Brain microvascular endothelial cell (primary cell): ENCODE measurements at places on chromosomes 1 and 21.

DNA sequence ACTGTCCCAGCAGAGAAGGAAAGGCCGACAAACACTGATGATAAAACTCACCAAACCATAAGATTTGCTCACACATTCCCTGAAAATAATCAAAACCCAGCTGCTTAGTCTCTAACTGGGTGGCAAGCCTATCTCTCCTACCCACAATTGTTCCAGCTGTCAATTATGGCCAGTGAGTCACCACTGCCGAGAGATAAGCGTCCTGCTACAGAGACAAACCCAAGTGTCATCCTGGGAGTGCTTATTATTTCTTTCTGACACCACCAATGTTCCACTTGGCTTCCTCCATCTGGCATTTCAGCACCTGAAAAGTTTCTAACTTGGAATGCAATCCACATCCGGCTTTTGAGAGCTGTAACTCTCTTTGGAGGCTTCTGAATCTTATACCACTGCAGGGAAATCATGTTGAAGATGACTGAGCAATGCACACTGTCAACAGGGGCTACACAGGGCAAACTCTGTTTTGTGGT, 51.5 kb upstream of the VAV3 start:
- DNase-seq = peak; percentile 87

DNA sequence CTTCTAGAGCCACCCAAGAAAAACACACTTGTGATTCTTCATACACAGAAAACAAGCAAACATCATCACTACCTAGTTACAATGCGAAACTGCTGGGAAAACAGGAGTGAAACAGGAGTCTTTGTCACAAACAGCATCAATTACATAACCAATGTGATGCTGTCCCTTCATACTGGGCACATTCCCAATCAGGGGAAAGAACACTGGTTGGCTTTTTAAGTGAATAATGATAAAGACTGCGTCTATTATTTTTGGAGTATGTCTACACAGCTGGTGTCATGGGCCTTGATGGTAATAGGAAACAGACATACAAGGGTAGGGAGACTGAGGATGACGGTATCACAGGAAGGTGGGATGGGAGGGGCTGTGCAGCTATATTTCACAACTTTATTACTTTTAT, 43.3 kb downstream of the SIPA1L2 start:
- DNase-seq = no peak

DNA sequence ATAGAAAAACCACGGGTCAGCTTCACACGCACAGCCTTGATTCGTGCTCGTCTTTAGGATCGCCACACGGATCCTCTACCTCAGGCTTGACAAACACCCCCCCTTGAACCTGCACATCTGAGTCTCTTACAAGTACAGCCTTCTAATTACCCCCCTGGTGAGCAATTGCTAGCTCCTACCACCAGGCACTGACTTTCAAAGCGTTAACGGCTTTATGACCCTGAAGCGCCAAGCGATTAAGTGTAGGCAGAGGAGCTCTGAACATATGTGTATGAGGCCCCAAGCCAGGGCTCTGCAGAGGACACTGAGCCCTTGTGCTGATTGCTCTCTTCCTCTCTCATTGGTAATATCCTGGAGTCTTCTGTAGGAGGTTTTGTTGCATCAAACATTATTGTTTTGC, 55.7 kb upstream of the EPHA8 start:
- DNase-seq = no peak

- no peak for DNase-seq
Observed at GRCh38 chr1:153348511-153349362, at the start of gene PGLYRP4. Gene PGLYRP4, minus strand, starts transcription at chr1:153348841. Its CDS starts 909 bp downstream, at chr1:153347932.

DNA sequence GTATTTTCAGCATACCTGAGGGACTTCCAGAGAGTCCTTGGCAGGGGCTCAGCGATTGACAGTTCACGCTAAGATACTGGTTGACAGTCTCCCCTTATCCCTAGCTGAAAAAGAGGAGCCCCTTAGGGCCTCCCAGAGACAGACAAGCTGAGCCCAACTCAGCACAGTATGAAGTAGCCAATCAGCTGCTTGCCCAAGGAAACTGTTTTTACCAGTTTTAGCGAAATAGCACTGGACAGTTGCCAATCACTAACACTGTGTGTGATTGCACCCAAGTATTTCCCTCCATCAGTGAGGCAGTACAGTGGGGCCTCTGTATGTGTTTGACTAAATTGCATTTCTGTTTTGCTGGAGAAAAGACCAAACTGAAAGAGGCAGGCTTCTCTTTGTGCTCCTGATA, 27.0 kb downstream of the KHDRBS1 start:
- DNase-seq = no peak

GRCh38 chr1:239835946-239836440, 255.7 kb upstream of the FMN2 start:
- no peak for DNase-seq

- no peak for DNase-seq
Observed at GRCh38 chr1:78255846-78256245, 210.1 kb downstream of the GIPC2 start.

DNA sequence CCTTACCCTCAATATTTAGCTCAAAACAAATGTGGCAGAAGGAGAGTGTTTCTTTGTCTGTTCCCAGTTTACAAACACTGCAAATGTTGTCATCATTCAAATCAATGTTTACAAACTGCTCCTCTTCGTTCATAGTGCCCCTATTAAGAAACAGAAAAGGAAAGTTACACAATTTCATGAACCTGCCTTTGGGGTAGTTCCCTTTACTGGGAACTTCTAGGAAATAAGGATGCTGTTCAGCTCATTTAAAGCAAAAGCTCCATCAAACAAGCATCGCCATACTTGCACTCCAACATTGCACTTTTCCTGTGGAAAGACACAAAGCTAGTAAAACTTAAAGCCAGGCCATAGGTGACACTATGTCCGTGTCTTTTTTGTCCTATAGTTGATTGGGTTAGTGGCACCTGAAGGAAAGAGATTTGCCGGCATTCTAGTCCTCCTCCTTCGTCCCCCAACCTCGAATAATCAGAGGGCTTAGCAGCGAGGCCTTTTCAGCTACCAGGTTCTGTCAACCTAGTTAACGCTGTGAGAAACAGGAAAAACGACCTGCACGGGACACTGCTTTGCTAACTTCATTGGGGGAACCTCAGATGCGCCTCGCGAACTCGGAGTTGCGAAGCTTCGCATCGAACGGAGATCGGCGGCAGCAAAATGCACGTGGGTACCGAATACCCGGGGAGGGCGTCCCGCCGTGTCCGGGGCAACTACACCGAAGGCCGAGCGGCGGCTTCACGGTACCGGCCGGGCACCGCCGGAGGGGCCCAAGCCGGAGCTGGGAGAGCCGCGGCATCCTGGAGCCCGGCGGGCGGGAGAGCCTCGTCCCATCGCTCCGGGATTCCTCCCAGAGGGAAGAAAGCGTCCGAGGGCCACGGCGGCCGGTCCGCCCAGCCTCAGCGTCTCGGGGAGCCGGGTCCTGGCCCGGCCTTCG, 706 bp downstream of the C21orf91 start:
- peak; percentile 24 for DNase-seq

DNA sequence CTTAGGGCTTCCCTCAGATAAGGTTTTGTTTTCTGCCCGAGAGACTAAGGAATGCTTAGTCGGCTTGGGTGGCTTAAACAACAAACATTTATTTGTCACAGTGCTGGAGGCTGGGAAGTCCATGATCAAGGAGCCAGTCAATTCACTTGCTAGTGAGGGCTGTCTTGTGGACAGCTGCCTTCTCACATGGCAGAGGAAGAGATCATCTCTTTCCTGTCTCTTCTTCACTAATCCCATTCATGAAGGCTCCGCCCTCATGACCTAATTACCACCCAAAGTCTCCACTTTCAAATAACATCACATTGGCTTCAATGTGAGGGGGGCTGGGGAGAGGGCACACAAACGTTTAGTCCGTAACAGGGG, 50.5 kb upstream of the IL12RB2 start:
- no peak for DNase-seq

GRCh38 chr1:56571448-56571847, 7.9 kb downstream of the PLPP3 start:
- no peak for DNase-seq

GRCh38 chr1:109671067-109671466, 3.2 kb downstream of the GSTM2 start:
- DNase-seq = no peak

DNA sequence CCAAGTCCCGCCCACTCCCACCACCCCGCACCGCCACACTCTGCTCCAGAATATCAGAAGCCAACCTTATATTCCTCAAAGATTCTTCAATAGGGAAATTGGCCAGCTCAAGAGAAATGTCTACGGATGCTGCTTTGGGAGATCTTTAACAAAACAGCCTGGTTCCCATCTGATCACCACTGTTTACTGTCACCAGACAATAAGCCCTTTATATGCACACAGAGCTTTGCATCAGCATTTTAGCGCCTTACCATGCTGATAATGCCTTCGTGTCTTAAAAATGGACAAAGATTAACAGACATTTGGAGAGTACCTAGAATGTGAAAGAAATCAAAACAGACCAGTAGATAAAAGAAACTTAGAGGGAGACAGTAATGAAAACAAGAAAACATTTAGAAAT, 141.7 kb upstream of the SYT6 start:
- DNase-seq = no peak

DNA sequence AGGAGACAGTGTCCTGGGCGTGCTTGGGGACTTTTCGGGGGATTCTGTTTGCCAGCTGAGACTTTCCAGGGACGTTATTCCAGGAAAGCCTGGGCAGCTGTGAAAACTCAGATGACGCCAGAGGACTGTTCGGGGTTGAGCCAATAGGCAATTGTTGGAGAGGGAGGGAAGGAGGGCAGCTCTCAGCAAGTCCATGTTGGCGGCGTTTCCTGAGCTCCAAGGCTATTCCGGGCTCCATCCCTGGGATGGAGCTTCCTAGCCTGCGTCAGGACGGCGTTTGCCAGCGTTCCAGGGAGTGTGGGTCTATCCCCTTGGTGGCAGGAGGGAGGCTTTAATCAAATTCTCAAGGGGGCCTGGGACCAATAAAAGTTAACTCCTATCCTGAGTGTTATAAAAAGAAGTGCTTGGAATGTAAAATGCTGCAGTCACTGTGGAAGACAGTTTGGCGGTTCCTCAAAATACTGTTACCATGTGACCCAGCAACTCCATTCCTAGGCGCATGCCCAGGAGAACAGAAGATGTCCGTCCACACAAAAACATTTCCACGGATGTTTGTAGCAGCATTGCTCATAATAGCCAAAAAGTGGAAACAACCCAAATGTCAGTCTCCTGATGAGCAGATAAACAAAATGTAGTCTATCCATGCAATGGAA, 15.2 kb downstream of the SLC27A3 start:
- DNase-seq = peak; percentile 35

GRCh38 chr1:204335533-204335932, 24.2 kb downstream of the PLEKHA6 start:
- DNase-seq = no peak

DNA sequence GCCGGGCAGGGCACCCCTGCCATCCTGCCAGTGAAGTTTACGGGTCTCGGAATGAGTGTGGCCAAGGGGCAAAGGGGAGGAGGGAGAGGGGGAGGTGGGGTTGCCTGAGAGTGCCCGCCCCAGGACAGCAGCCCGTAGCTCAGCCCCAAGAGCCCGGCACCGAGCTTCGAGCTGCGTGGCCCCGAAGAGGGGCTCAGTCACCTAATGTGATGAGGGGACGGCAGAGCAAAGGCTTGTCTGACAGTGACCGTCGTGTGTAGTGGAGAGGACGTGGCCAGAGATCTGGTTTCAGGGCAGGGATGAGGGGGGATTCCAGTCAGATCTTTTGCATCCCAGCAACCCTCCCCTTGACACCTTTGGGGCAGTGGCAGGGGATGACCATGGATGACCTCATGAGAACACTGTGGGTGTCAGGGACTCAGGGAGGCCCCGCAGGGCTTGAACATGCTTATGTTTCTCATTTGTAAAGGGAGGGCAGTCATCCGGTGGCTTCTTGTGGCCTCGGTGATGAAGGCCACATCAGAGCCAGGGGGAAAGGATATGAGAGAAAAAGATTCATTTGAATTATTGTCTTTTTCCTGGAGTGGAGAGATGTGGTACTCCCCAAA, 1.1 kb upstream of the TRPM2 start:
- no peak for DNase-seq

- no peak for DNase-seq
Observed at GRCh38 chr1:83807821-83808220, 191.1 kb downstream of the TTLL7 start.

GRCh38 chr1:181936768-181937581, 124.5 kb downstream of the ZNF648 start:
- DNase-seq = no peak

DNA sequence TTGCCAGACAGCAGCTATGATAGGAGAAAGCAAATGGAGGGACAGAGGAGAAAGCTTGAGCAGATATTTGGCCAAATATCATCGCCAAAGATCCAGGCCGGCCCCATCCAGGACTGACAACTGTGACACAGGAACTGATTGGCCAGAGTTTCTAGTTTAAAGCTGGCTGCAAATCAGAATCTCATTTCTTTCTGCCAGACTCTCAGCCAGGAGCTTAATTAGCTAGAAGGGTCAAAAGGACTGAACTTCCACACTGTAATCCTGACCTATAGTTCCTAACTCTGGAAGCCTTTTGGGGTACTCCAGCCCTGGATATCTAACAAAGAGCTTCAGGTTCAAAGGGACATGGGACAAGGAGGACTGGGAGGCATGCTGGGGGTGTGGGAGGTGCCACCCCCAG, 106.7 kb upstream of the GNG12 start:
- no peak for DNase-seq

GRCh38 chr1:42266253-42267135, 68.5 kb downstream of the FOXJ3 start:
- no peak for DNase-seq

GRCh38 chr1:154812877-154813276, 57.2 kb downstream of the KCNN3 start:
- DNase-seq = no peak

DNA sequence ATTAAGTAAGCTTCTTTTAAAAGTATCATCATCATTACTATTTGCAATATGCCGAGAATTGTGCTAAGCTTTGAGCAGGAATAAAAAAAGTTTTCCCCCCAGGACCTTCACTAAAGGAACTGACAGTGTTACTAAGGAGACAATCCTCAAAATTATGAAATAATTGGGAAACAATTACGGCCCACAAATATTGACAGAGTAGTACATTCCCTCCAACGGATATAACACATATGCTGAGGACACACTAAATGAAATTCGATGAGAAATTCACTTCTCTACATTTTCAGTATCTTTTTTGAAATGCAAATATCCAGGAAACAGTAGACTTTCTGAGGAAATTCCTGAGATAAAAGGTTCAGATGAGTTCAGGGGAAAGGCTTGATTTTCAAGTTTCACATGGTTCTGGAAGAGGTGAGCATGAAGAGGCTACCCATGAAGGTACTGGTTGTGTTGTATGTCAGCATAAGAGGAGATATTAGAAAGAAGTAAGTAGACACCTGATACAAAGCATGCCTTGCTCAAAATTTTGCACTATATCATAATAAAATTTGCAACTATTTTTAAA, 171.2 kb upstream of the NR5A2 start:
- DNase-seq = no peak

GRCh38 chr1:200628223-200628881, 7.8 kb upstream of the KIF14 start:
- DNase-seq = no peak

- DNase-seq = no peak
Observed at GRCh38 chr1:89791064-89791726, 29.6 kb upstream of the LRRC8D start.
